ENCODE measurements at places on chromosomes 7 and 10. TPM values are rescaled to one million over a fixed set of nuclear protein-coding genes. Genes with fewer than 3 reads are reported as not detected.

DNA sequence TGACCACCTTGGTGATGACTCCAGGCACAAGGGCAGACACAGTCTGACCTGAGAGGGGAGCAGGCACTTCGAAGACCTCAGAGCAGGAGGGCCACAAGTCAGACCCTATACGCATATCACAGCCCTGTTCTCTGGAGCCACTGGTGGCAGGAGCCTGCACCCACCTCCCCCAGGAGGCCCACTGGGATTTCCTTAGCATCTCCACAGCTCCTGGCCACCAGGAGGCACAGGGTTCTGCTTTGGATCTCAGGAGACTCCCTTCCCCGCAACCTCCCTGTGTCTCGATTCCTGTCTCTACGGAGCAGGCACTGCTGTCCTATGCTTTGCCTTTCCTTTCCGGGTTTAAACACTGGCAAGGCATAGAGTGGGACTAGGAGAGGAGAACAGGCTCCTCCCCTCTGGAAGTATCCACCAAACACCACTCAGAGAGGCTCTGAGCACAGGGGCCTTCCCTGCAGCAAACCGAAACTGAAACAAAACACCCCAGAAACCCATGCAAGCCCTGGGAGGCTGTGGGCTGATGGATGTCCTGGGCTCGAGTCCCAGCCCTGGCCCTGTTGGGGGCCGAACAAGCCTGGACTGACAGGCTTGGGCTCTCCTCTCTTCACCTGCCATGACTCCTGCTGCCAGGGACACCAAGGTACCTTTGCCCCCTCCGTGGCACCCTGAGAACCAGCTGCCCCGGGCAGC lies 166.3 kb downstream of the NEURL1 start:
- DNase-seq = peak; percentile 58

Gene H2BK1
- total RNA-seq = 1.5 TPM

GRCh38 chr10:60989400-60989876 lies 45.5 kb upstream of the RHOBTB1 start:
- DNase-seq = no peak

Gene VGF
- not detected for total RNA-seq

GRCh38 chr7:113010377-113010776 lies 76.2 kb downstream of the GPR85 start:
- DNase-seq = no peak

DNA sequence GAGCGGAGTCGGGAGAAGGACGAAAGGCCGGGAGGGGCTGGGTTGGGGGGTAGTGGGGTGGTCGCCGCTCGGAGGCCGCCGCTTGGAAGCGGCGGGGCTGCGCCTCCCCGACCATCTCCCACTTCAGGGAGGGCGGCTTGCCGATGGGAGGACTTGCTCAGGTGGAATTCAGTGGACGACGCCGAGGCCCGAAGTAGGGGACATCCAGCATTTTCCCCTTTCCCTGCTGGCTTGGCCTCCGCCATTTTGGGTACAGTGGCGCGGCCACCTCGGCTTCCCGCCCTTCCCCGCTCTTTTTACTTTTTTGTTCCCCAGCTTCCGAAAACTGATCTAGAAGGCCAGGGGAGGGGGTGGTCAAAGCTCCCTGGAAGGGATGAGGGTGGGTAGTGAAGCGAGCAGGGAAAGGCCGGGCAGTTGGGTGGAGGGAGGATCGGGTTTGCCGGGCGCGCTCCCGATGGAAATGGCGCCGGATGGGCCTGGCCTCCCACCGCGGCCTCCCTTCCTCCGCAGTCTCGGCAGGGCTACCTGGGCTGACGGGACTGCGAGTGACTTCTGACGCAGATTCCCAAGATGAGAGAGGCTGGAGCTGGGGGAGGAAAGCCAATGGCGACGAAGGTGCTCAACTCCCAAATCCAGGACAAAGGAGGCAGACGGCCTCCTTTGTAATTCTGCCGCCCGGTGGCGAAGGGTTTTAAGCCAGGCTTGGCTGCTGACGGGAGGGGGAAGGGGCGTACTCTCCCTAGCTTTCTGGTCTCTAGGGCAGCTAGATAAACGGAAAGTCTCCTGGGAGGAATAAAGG lies at the start of gene PBLD:
Gene PBLD (minus strand): TSS at position 670 of the 799 bp plus-strand sequence. CDS start 26,084 bp downstream, outside the sequence.
- peak; percentile 57 for DNase-seq

DNA sequence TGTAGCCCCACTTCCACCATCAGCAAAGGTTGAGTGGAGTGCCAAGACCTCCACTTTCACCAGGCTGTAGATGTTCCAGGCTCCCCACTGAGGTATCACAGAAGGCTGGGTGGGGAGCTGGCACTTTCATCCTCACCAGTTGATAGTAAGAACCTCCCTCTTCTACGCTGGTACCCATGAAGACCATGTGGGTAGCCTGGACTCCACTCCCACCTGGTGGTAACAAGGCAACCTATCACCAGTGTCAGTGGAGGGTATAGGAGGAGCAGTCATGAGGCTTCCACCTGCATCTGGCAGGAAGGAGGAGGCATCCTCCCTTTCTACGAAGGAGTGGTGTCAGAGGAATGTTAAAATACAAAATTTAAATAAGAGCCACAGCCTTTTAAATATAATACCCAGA lies 4.4 kb downstream of the SMIM30 start:
- peak; percentile 8 for DNase-seq

- no peak for DNase-seq
Observed at GRCh38 chr10:21363731-21364104, 161.8 kb downstream of the SKIDA1 start.

Gene PAX4
- total RNA-seq = not detected

Gene ANXA8L1
- not detected for total RNA-seq

DNA sequence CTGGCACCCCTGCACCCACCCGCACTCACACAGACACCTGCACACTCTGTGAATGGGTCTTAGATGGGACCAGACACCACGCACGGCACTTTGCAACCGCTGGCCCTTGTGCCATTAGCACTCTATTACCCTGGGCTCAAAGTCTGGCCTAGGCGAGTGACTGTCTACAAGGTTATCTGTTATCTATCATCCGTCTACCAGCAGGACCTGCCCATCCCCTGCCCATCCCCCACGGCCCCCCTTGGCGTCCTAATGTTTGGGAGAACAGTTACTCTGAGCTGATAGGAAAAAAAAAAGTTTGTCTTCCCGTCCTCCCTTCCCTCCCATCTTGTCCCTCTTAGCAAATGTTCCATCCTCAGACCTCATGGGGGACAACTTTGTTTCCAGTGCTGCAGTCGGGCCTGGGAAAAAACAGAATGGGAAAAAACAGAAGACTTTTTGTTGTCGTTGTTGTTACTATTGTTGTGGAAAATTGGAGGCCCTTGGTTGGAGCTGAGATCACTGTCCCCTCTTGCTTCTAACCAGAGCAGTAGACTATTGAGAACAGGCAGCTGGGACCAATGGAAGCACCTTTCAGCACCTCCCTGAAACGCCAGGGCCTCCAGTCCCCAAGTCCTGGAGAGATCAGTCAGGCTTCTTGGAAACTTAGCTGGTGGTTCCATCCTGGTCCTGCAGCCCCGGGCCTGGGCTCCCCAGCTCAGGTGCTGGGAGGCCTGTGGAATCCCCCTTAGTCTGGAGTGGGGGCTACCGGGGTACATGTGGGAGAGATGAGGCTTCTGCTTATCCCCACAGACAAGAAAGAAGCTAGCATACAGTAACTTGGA lies 12.2 kb downstream of the UNCX start:
- DNase-seq = no peak

Gene ZWINT
- total RNA-seq = 2.5 TPM

DNA sequence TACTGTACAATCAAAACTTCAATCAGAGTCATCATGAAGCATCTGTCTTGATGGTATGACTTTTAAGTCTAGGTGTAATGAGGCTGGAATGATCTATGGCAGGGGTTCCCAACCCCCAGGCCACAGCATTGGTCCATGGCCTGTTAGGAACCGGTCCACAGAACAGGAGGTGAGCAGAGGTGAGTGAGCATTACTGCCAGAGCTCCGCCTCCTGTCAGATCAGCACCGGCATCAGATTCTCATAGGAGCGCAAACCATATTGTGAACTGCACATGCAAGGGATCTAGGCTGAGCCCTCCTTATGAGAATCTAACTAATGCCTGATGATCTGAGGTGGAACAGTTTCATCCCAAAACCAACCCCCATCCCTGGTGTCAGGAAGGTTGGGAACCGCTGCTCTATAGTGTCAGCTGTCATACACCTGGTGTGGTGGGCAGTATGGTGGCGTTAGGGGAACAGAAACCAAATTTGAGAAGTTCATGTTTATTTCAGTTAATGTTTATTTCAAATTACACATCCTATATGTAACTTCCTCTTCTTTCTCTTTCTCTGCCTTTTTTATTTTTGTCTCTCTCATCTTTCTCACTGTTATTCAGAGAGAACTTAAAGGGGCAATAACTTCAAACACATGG lies 432.6 kb downstream of the TNS3 start:
- DNase-seq = no peak

- no peak for DNase-seq
Observed at GRCh38 chr10:47379901-47380300, 4.2 kb downstream of the ZNF488 start.

- no peak for DNase-seq
Observed at GRCh38 chr7:41879403-41879802, 176.5 kb upstream of the INHBA start.

Gene HK1
- 37.0 TPM for total RNA-seq

Gene COL26A1
- total RNA-seq = not detected

GRCh38 chr10:98414932-98415730 lies at the start of gene PYROXD2:
TSS of gene PYROXD2 (minus strand) at chr10:98415182. CDS start at chr10:98415135, 47 bp downstream.
- DNase-seq = peak; percentile 59

- DNase-seq = no peak
Observed at GRCh38 chr7:146831875-146832274, 715.3 kb downstream of the CNTNAP2 start.

DNA sequence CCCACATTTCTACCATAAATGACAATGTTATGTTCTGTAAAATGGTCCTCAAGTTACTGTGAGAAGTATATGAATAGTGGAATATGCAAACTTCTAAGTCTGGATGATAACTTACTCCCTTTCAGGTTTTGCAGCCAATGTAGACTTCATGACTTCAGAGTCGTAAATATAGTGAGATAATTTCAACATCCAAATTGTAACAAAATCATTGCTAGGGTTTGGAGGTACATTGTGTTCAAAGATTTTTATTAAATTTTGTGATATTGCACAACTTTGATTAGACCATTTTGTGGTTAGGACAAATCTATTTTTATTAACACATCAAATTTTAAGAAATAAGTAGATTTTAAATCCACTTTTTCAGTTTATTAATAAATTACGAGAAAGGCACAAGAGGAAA lies 270.3 kb downstream of the RNLS start:
- DNase-seq = no peak

GRCh38 chr7:2106924-2107323 lies 125.8 kb downstream of the MAD1L1 start:
- no peak for DNase-seq

Gene GET4
- 83.1 TPM for total RNA-seq

Gene GRK5
- total RNA-seq = 16.2 TPM

- DNase-seq = peak; percentile 42
Observed at GRCh38 chr7:41705109-41705901, 2.4 kb upstream of the INHBA start.

- DNase-seq = no peak
Observed at GRCh38 chr7:2051707-2052656, 180.8 kb downstream of the MAD1L1 start.

DNA sequence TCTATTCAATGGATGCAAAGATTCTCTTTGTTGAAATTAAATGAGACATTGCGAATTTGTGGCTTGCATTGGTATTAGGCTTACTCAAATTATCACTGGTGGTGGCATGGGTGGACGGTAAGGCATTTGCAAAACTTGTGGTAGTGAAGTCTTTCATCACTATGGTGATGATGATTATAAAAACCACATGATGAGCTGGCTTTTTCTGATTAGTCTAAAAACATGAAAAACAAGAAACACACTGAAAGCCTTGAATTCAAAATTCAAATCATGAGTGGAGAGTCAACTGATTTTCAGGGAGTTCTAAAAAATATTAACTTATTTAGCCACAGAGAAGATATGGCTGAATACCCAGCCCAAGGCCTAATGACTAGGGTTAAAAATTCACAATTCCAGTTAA lies 99.8 kb upstream of the HGF start:
- DNase-seq = no peak

- no peak for DNase-seq
Observed at GRCh38 chr7:150738092-150738491, 874 bp downstream of the GIMAP5 start.

DNA sequence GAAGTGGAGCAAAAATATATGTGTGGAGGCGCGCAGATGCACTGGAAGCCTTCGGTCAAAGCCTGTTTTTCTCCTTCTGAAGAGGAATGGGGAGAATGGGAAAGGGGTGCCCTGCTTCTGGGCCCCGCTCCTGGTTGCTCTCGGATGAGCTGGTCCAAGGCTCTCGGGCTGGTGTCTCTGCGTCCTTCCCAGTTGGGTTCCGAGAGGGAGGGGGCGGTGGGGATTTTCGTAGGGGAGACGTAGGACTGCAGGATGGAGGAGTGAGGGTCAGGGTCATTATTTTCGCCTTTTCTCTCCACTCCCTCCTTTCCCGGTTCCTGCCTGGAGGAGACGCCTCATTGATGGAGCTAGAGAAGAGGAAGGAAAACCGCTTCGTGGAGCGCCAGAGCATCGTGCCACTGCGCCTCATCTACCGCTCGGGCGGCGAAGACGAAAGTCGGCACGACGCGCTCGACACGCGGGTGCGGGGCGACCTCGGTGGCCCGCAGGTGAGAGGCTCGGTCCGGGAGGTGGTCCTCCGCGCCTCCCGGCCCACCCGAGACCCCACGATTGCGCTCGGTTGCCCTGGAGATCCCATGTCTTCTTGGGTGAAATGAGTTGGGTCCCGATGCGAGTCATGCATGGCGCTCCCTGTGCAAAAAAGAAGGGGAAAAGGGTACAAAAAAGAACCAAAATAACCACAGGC lies 790 bp downstream of the ADAM22 start:
- DNase-seq = peak; percentile 17

Gene ATRNL1
- not detected for total RNA-seq

Gene USP54
- total RNA-seq = 2.0 TPM

DNA sequence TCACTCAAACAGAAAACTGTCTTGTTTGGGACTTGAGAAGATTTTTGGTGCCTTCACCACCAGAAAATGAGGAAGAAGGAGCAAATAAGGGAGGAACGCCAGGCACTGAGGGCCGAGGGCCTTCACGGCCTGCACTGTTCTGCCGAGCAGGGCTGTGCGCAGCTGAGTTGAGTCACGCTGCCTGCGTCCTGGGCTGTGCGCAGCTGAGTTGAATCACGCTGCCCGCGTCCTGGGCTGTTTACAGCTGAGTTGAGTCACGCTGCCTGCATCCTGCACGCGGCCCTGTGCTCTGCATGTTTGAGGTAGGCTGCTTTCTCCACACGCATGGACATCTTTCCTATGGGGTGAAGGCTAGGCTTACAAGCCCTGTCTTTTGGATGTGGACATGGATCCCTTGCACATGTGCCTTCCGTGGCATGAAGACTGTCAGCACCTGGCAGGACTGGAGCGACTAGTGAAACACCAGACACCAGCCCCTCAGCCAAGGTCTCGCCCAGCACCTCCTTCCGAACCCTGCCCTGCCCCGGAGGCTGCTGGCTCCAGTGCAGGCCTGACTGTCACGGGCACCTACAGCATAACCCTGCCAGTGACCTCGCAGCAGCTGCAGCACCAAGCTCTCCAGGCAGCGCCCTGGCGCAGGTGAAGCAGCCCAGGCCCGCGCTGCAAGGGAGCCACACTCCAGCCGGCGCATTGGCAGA lies 96.7 kb downstream of the HTR5A start:
- DNase-seq = no peak

- DNase-seq = no peak
Observed at GRCh38 chr10:110655320-110655719, 11.2 kb downstream of the RBM20 start.

DNA sequence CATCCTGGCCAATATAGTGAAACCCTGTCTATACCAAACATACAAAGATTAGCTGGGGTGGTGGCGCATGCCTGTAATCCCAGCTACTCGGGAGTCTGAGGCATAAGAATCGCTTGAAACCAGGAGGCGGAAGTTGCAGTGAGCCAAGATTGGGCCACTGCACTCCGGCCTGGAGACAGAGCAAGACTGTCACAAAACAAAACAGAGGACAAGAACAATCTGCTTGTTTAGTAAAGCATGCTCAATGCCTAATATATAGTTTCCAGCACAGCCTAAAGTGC lies 1.8 kb upstream of the SEC24C start:
- no peak for DNase-seq

Measured in CD8-positive, alpha-beta T cell (primary cell).